Lung (tissue), 17 donors: ENCODE measurements at places on chromosomes 4 and X. TPM values are rescaled to one million over a fixed set of nuclear protein-coding genes. Genes with fewer than 3 reads are reported as not detected.

DNA sequence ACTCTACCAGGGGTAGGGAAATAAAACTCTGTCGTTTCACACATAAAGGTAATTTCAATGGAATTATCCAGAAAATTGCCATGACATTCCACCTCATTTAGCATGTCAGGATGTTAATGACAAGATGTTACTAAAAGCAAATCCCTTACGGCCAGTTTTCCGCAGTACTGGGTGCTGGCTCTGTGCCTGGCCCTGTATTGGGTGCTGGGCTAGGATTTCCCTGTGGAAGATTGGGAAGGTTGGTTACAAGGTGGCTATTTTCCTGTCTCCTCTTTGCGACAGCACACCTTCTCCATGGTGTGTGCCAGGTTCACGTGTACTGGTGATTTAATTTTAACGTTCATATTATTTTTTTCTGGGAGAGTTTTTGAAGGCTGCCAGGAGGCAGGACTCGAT is 13.1 kb downstream of the KLKB1 start:
- H3K27me3 ChIP-seq = no peaks in the 10 kb centered on the region
- H3K4me3 ChIP-seq = no peak overlapping the region
- H3K27ac ChIP-seq = no peak overlapping the region

- no peaks in the 10 kb centered on the region for H3K4me1 ChIP-seq
- no peaks in the 10 kb centered on the region for H3K27me3 ChIP-seq
- H3K27ac ChIP-seq = no peak overlapping the region
- H3K4me3 ChIP-seq = no peak overlapping the region
Measured at GRCh38 chr4:157023941-157024340, 52.0 kb upstream of the GLRB start.

DNA sequence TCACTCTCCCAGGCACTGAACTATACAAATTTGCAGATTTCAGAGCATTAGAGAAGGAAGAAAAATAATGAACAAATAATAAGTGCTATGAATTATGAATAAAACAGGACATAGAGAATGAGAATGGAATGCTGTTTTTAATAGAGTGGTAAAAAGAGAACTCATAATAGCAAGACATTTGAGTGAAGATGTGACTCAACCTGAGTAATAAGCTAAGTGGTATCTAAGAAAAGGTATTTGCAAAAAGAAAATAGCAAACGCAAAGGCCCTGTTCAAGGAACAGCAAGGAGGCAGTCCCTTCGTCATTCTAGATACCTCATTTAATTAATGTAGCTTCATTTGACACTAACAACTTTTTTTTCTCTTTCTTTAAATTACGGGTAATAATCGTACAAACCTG is 1910.0 kb upstream of the TENM3 start:
- no peaks in the 10 kb centered on the region for H3K4me1 ChIP-seq
- no peak for DNase-seq
- no peak overlapping the region for H3K4me3 ChIP-seq
- no peaks in the 10 kb centered on the region for H3K27me3 ChIP-seq

- DNase-seq = peak; percentile 66
- no peaks in the 10 kb centered on the region for H3K27me3 ChIP-seq
- peak overlapping the region; percentile 69 for H3K4me3 ChIP-seq
- peaks cover 9% of the 10 kb centered on the region for H3K4me1 ChIP-seq
Measured at GRCh38 chr4:2843941-2844584, 419 bp downstream of the ADD1 start.

DNA sequence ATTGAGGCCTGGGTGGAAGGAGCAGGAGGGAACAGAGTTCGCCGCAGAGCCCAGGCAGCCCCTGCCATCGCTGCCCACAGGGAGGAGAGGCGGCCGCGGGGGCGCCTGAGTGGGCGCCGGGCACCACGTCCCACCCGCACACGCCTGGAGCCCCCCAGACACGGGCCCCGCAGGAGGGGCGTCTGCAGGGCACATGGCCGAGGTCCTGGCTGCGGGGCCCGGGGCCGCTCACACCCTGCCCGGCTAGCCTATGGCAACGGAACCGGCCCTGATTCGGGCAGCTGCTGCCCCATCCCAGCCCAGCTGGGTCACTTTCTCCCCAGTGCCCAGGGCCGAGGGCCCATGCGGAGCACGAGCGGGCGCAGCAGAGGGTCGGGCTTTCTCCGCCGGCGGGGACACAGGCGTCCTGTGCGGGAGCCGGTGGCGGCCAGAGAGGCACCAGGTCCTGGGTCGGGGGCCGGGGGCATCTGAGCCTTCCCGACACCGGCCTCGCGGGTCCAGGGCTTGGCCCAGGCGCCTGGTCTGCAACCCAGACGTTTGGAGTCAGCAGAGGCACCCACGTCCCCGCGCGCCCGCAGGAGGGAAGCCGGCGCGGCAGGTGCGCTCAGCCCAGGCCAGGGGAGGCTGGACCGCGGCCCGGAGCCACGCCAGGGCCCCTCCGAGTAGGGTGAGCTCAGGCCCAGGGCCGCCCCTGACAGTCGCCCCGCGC is 91.2 kb downstream of the FAM53A start:
- H3K27me3 ChIP-seq = peaks cover 9% of the 10 kb centered on the region
- no peak for DNase-seq
- H3K27ac ChIP-seq = no peak overlapping the region
- H3K4me1 ChIP-seq = no peaks in the 10 kb centered on the region
- no peaks in the 10 kb centered on the region for H3K36me3 ChIP-seq

GRCh38 chrX:119398587-119398973 is 556 bp upstream of the SLC25A43 start:
- no peaks in the 10 kb centered on the region for H3K4me1 ChIP-seq
- no peaks in the 10 kb centered on the region for H3K36me3 ChIP-seq
- no peak for DNase-seq
- peak overlapping the region; percentile 94 for H3K27ac ChIP-seq
- no peaks in the 10 kb centered on the region for H3K27me3 ChIP-seq

DNA sequence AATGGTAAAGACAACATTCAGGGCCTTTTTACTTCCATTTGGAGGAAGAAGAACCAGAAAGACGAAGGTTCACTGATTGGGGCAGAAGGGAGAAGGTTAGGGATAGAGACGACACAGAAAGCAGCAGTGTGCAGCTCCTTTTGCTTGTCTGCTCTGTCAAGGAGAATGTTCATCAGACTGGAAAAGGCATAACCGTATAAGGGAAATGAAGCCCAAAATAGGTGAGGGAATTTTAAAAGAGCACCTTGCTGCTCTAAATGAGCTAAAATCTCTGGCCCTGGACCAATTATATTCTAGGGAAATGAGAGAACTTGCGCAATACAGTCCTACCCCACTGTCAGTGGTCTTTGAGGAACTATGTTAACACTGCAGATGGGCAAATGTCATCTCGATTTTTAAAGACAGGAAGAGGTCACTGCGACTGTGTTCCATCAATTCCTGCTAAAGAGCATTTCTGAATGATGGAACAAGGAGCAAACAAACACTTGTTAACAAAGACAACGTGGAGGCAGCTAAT is 909.8 kb upstream of the FTHL17 start:
- no peaks in the 10 kb centered on the region for H3K36me3 ChIP-seq
- H3K27ac ChIP-seq = no peak overlapping the region
- no peak overlapping the region for H3K4me3 ChIP-seq
- no peak for DNase-seq
- no peaks in the 10 kb centered on the region for H3K27me3 ChIP-seq

GRCh38 chrX:95703696-95704095 is 980.9 kb upstream of the DIAPH2 start:
- H3K36me3 ChIP-seq = no peaks in the 10 kb centered on the region
- H3K4me1 ChIP-seq = no peaks in the 10 kb centered on the region
- H3K27ac ChIP-seq = no peak overlapping the region
- H3K4me3 ChIP-seq = no peak overlapping the region
- no peaks in the 10 kb centered on the region for H3K27me3 ChIP-seq

- H3K27me3 ChIP-seq = no peaks in the 10 kb centered on the region
- H3K4me3 ChIP-seq = no peak overlapping the region
- no peaks in the 10 kb centered on the region for H3K36me3 ChIP-seq
- H3K27ac ChIP-seq = no peak overlapping the region
- DNase-seq = peak; percentile 56
- H3K4me1 ChIP-seq = peaks cover 5% of the 10 kb centered on the region
Measured at GRCh38 chr4:123244137-123244536, 152.5 kb upstream of the SPRY1 start.

GRCh38 chr4:48858130-48858529 is 27.2 kb downstream of the OCIAD1 start:
- no peaks in the 10 kb centered on the region for H3K4me1 ChIP-seq
- DNase-seq = no peak
- no peak overlapping the region for H3K27ac ChIP-seq
- no peak overlapping the region for H3K4me3 ChIP-seq

DNA sequence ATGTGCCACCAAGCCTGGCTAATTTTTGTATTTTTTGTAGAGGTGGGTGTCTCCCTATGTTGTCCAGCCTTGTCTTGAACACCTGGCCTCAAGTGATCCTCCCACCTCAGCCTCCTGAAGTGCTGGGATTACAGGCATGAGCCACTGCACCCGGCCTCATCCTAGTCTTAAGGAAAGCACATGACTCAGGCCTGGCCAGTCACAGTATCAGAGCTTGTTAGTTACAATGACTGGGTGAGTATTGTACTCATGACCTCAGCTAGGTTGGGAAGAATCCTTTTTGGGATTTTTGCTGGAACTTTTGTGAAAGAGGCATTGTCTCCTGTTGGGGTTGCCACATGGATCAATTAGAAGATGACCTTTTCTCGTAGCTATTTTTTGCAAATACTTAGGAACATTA is 292.8 kb downstream of the RAPGEF2 start:
- no peaks in the 10 kb centered on the region for H3K36me3 ChIP-seq
- no peak for DNase-seq
- H3K27me3 ChIP-seq = no peaks in the 10 kb centered on the region
- no peak overlapping the region for H3K4me3 ChIP-seq
- no peaks in the 10 kb centered on the region for H3K4me1 ChIP-seq

DNA sequence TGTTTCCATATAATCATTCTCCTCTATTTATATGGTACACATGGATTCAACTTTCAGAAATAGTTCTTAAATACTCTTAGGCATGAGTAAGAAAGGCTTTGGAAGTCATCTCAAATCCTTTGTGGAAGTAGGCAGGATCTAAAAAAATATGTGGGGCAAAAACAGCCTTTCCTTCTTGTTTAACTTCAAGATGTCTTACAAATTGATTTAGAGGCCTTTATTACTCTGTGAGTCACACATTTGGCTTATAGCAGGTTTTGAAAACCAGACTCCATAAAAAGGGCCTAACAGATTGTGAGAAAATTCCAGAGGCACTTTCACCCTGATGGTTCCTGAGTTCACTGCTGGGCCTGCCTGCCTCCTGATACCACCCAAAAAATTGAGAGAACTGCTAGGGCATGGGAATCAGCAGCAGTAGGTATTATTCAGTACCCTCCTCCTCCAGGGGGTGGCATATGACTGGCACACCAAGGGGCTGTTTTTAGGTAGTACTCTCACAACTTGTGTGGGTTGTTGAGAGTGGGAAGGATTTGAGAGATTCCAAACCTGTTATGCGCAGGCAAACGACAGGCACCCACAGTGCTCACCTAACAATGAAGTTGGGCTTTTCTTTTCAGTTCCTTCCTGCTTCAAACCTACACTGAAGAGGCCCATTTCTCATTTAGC is 162.7 kb upstream of the MBNL3 start:
- no peak overlapping the region for H3K4me3 ChIP-seq
- no peaks in the 10 kb centered on the region for H3K36me3 ChIP-seq
- H3K27me3 ChIP-seq = peaks cover 19% of the 10 kb centered on the region
- H3K27ac ChIP-seq = no peak overlapping the region
- DNase-seq = no peak
- no peaks in the 10 kb centered on the region for H3K4me1 ChIP-seq

DNA sequence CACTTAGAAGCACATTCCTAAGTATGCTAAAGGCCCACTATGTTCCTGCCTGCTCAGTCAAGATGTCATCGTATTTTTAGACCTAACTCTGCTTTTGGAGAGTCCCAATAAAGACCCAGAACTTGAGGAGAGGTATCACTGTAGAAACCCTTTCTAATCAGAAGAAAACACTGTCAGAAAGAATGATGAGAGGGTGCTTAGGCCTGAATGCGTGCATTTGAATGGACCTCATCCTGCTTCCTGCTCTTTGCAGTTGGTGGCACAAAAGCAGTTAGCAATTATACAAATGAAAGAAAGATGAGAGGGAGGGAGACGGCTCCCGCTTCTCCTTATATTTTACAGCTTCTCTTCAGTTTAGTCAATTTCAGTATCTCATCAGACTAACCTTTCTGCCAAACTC is 987.2 kb downstream of the CCSER1 start:
- no peak overlapping the region for H3K4me3 ChIP-seq
- H3K27me3 ChIP-seq = no peaks in the 10 kb centered on the region
- no peak overlapping the region for H3K27ac ChIP-seq
- H3K36me3 ChIP-seq = no peaks in the 10 kb centered on the region
- no peak for DNase-seq

The PPARGC1A gene
- total RNA-seq = 8.6 TPM

The AMELX gene
- not detected for total RNA-seq

The OSTC gene
- 92.6 TPM for total RNA-seq

The DOK7 gene
- 0.63 TPM for total RNA-seq

The TDO2 gene
- 27.4 TPM for total RNA-seq

The SORBS2 gene
- 38.4 TPM for total RNA-seq

The FRMPD4 gene
- 0.43 TPM for total RNA-seq

The KLHL5 gene
- total RNA-seq = 56.2 TPM

The HTN1 gene
- total RNA-seq = not detected
